ENCODE measurements at places on chromosomes 13 and 19. TPM values are rescaled to one million over a fixed set of nuclear protein-coding genes. Genes with fewer than 3 reads are reported as not detected.

Gene CEACAM1
- 11.2 TPM for total RNA-seq

Gene ZNF71
- total RNA-seq, result 6.7 TPM

Gene ZSCAN4
- total RNA-seq, result not detected

Gene ZNF497
- total RNA-seq, result 3.8 TPM

Gene CEACAM4
- 15.9 TPM for total RNA-seq

Gene TUBB4A
- 2.1 TPM for total RNA-seq

Gene RNF17
- total RNA-seq, result not detected

Gene NLRP7
- not detected for total RNA-seq

Gene FCGBP
- total RNA-seq, result 65.8 TPM

Gene ALOX5AP
- 17.9 TPM for total RNA-seq

Gene PRX
- total RNA-seq, result 43.8 TPM

Gene GGACT
- 5.3 TPM for total RNA-seq

Gene OR7C1
- total RNA-seq, result not detected

Gene KLHL1
- total RNA-seq, result not detected

Gene SIGLEC8
- total RNA-seq, result 0.77 TPM

Gene ZNF726
- total RNA-seq, result 10.8 TPM

Gene SLC46A3
- 7.5 TPM for total RNA-seq

Gene ZNF835
- total RNA-seq, result 2.6 TPM

Gene UCHL3
- 20.6 TPM for total RNA-seq

Gene C2CD4C
- 1.4 TPM for total RNA-seq

Gene STARD13
- 91.6 TPM for total RNA-seq

Gene MADCAM1
- total RNA-seq, result 0.80 TPM

Gene BRCA2
- total RNA-seq, result 3.7 TPM

Data from lung (tissue), 17 donors.